ENCODE measurements at places on chromosomes 3 and 15. TPM values are rescaled to one million over a fixed set of nuclear protein-coding genes. Genes with fewer than 3 reads are reported as not detected.
A peak's percentile ranks its signal among the peaks of the same experiment; 100 is the strongest.

GRCh38 chr3:56157693-56158362, 310.4 kb downstream of the ERC2 start:
- no peak overlapping the region for H3K27ac ChIP-seq
- H3K4me1 ChIP-seq = no peaks in the 10 kb centered on the region
- DNase-seq = peak; percentile 24
- no peaks in the 10 kb centered on the region for H3K27me3 ChIP-seq

- H3K36me3 ChIP-seq = no peaks in the 10 kb centered on the region
- no peaks in the 10 kb centered on the region for H3K4me1 ChIP-seq
- no peak overlapping the region for H3K4me3 ChIP-seq
Measured at GRCh38 chr3:29099775-29100174, 181.1 kb upstream of the RBMS3 start.

- no peak for DNase-seq
- H3K4me3 ChIP-seq = no peak overlapping the region
- no peak overlapping the region for H3K27ac ChIP-seq
Measured at GRCh38 chr3:36257158-36257852, 123.0 kb upstream of the STAC start.

GRCh38 chr3:184710870-184711492, 883 bp downstream of the MAGEF1 start:
- peak overlapping the region; percentile 94 for H3K4me3 ChIP-seq
- H3K36me3 ChIP-seq = peaks cover 4% of the 10 kb centered on the region
- H3K27ac ChIP-seq = peak overlapping the region; percentile 92
- H3K4me1 ChIP-seq = peaks cover 3% of the 10 kb centered on the region

DNA sequence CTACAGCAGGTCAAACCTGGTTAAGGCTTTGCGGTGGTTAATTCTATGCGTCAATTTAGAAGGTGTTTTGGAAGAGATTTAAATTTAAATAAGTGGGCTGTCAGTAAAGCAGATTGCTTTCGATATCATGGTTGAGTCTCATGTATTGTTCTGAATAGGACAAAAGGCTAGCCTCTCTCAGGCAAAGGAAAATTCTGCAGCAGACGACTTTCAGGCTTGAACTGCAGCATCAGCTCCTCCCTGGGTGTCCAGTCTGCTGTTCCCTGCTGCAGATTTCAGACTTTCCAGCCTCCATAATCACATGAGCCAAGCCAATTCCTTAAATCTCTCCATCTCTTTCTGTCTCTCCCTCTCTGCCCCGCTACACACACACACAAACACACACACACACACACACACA, 143.2 kb downstream of the TUSC7 start:
- H3K4me1 ChIP-seq = no peaks in the 10 kb centered on the region
- H3K4me3 ChIP-seq = no peak overlapping the region
- no peaks in the 10 kb centered on the region for H3K36me3 ChIP-seq
- H3K27me3 ChIP-seq = no peaks in the 10 kb centered on the region
- no peak for DNase-seq

- H3K4me3 ChIP-seq = no peak overlapping the region
- no peaks in the 10 kb centered on the region for H3K36me3 ChIP-seq
- no peak overlapping the region for H3K27ac ChIP-seq
Measured at GRCh38 chr3:188339410-188340295, 185.7 kb downstream of the LPP start.

CPEB1 gene
- total RNA-seq = 2.4 TPM

All from ascending aorta (tissue), 2 donors.